ENCODE measurements at places on chromosomes 13 and 19.

DNA sequence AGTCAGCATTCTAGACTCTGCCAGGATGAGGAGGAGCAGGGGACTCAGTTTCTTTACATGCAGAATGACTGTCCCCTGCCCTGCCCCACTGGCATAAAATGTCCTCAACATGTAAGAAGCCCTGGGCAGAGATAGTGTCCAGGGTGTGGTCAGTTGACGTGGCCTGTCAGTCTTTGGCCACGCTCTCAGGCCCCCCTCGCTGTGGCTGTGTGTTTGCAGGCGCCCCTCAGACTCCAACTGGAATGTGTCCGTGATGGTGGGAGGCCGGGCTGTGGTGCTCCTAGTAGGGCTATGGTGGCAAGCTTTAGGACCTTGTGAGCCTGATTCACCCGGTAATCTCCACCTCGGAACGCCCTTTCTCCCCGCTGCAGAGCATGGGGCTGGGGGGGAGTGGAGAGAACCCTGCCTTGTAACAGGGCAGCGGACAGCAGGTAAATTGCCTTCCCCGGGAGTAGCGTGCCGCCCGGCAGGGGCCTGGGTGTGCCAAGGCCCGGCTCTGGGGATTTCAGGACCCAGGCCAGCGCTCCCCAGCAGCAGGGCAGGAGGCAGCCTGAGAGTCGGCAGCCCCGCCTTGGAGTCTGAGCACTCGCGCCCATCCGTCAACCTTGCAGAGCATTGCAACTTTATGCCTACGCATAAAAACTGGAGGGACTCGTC, 62.3 kb downstream of the CHST8 start:
- no peak for DNase-seq

DNA sequence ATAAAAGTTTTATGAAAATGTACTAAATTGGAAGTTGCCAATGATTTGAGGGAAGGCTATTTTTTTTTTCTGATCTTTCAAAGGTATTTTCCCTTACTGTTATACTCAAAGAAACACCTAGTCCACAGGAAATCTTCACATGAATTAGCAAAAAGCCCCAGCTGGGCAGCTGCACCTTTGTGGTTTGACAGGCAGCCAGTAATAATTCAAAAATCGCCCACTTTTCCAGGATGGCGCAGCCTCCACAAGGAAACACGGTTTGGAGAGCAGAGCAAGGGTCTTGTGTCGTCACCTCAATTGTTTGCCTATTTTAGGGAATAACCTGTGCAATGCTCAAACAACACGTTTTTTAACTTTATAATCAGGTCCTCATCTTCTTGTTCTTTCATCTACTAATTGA, 324.9 kb upstream of the GPC6 start:
- no peak for DNase-seq

- DNase-seq, result no peak
Measured at GRCh38 chr19:41570179-41570578, 5.8 kb upstream of the CEACAM21 start.

DNA sequence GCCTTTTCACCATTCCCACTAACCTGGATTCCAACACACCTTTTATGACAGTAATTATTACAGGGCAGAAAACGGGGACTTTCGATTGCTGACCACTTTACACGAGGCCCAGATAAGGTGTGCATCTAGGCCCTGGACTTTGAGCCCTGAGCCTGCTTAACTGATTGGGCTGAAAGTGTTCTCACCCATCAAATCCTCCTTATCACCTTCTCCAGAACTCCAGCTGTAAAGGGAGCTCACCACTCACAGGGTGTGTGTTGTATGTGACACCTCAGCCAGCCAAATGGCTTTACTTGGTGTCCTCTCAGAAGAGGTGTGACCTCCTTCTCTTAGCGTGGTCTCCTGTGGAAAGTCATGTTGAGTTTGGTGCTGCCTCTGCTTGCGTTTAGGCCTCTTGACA, 36.5 kb downstream of the SIPA1L3 start:
- no peak for DNase-seq

DNA sequence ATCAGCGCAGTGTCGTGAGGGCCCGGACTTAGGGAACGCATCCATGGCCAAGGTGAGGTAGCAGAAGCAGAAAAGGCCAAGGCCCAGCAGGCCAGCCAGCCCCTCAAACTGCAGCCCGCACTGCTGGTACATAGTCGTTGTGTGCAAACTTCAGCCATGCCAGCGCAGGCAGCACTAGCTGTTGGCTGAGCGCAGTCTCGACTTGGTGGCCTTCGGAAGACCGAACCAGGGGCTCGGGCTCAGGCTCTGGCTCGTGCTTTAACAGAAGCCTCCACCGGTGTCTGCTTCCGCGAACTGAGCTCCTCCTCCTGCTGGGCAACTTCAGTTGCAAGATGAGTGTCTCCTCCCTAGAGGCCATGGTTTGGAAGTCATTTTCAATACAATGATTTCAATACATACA, 157.5 kb downstream of the DNAJC15 start:
- DNase-seq, result no peak

- DNase-seq, result no peak
Measured at GRCh38 chr13:59086147-59086546, 1077.6 kb downstream of the DIAPH3 start.

DNA sequence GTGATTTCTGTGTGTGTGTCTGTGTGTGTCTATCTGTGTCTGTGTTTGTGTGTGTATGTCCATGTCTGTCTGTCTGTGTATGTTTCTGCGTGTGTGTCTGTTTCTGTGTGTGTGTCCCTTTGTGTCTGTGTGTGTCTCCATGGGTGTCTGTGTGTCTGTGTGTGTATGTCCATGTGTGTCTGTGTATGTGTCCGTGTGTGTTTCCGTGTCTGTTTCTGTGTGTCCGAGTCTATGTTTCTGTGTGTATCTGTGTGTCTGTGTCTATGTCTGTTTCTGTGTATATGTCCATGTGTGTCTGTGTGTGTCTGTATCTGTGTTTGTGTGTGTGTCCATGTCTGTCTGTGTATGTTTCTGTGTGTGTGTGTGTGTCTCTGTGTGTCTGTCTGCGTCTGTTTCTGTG, 276.3 kb upstream of the SOX1 start:
- no peak for DNase-seq

DNA sequence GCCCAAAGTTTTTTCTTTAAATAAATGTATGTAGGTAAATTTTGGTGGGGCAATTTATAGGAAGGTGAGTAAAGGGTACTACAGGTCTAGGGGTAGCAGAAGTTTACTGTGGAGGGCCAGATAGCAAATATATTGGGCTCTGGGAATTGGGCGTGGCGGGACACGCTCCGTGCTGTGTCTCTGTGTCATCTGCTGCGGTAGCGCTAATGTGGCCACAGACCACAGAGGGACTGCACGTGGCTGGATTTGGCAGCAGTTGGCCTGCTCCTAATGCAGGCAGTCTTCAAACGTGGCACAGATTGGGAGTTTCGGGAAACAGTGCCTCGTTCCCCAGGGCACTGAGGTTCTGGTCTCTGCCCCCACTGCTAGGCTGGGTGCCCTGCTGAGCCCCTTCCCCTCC, 16.6 kb upstream of the MYDGF start:
- no peak for DNase-seq

DNA sequence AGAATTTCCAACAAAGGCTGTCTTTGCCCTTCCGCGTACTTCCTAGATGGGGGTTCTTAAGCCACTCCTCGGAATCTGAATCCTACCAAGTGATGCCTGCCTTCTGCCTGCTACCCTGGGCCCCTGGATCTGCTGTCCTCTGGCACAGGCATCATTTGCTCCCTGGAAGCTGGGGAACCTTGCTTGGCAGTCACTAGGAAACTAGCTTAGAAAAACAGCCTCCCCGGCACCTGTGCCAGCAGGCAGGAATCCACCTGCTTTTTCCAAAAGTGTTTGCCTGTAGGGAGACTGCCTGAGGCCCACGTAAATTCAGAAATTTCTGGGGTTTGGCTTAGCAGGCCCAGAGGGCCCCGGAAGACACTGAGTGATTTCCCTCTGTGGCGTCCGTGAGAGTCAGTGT, 442.4 kb downstream of the TSHZ3 start:
- no peak for DNase-seq

DNA sequence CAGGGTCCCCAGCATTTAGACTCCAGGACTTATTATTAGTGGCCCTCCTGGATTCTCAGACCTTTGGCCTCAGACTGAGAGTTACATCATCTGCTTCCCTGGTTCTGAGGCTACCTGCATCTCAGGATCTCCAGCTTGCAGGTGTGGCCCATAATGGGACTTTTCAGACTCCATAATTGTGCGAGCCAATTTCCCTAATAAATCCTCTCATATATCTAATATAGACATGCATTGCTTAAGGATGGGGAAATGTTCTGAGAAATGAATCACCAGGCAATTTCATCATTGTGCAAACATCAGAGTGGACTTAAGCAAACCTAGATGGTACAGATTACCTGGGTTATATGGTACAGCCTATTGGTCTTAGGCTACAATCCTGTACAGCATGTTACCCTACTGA, 116.5 kb upstream of the FBXL3 start:
- DNase-seq, result no peak

DNA sequence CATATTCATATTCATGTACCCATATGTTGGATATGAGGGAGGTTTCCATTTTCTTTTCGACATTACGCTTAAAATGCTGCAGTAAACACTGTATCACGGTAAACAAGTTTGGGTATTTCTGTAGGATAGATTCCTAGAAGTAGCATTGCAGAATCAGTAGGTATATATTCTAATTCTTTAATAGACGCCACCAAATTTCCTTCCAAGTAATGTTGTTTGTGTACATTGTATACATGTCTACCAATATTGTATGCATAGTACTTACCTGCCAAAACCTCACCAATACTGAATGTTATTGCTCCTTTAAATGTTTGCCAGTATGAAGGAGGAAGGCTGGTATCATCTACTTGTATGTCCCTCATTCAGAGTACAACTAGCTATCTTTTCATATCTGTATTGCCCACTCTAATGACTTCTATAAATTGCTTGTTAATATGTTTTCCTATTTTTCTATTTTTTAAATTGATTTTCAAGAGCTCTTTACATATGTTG, 56.1 kb upstream of the ZNF536 start:
- DNase-seq, result no peak

DNA sequence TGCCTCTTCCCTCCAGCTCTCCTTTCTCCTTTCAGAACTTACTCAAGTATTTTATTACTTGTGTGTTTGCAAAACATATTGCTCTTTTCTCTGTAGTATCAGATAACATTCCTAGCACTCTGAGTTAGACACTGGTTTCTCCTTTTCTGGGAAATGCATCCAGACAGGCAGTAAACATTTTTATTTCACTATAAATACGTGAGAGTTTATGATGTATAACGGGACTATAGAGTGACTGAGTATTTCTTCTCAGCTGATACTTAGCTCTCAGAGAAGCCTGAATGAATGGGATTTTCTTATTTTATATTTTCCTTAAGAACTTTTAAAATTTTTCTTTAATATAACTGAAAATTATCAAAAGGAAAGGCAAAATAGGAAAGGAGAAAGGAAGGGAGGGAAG, 211.2 kb upstream of the EDNRB start:
- DNase-seq, result no peak

GRCh38 chr13:89755729-89756492, 1591.6 kb upstream of the MIR17HG start:
- no peak for DNase-seq

- no peak for DNase-seq
Measured at GRCh38 chr13:23692816-23693215, 122.6 kb downstream of the TNFRSF19 start.

GRCh38 chr19:16911046-16911445, 22.2 kb downstream of the F2RL3 start:
- DNase-seq, result no peak

- no peak for DNase-seq
Measured at GRCh38 chr19:1079566-1080111, 12.7 kb downstream of the ARHGAP45 start.

DNA sequence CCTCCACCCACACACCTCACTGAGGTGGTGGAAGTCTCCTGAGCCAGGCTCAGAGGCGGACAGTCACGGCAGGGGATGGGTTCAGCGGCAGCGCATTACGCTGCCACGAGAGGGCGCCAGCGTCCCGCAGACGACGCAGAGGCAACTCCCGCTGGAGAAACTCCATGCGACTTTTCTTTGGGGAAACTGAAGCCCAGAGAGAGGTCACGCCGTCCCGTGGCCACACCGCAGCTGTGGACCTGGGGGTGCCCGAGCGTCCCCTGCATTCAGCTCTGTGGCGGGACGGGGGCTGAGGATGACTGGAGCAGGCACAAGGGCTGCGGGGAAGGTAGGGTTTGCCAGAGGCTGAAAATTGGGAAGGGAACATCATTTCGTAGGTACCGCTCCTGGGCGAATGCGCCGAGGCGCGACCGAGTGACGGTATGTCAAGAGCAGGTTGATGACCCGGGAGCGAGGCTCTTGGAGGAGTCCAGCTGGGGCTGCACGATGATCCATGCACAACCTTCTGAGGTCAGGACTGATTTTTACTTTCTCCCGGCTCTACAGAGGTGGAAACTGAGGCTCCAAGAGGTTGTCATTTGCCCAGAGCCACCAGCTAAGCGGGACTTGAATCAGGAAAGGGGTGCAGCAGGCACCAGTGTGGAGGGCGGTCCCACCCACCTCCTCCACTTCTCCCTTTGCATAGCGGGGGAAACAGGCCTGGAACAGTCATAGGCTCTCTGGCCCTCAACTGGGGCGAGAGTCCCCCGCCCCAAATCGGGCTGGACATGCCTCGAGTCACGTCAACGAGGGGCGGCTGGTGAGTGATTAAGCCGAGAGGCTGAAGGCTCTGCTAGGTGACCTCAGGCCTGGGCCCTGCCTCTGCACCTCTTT, 690 bp upstream of the ARRDC2 start:
- DNase-seq, result peak; percentile 88

GRCh38 chr19:53511933-53512374, 26.0 kb upstream of the ZNF331 start:
- DNase-seq, result peak; percentile 40

DNA sequence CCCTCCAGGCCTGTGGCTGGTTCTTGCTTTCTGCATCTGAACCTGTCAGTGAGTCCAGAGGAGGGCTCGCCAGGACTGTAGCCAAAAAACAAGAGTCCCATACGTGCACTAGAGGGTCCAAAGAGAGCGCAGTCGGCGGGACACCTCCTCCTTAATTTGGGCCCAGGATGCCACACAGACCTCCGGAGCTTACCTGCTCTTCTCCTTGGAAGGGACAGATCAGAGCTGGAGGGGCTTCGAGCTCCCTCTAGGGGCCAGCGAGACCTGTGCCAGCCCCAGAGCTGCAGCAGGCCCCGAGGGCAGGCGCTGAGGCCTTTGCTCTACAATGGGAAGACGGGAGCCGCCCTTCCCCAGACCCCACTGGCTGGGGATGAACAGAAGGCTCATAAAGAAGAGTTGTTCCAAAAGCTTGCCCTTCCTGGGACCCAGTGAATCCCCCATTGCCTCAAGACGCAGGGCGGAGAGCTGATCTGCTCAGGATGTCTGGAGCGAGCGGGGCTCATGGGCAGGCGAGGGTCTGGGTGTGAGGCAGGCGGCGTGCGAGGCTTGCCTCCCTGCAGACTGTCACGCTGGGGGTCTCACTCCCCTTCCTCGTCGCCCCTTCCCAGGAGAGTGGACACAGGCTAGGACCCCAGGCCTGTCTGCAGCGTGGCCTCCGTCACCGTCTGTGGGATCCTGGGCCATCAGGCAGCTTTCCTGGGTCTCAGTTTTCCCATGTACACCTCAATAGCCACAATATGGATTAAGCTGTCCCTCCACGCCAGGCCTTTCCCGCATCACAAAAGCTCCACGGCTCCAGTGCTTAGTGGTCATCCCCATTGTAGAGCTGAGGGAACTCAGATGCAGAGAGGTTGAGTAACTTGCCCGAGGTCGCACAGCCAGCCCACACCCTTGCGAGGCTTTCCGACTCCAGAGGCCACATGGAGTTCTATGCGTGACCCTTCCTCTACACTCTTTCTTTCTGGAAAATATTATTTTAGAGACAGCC, 46.9 kb upstream of the VSTM2B start:
- DNase-seq, result peak; percentile 31
